MG63 (cell line): ENCODE measurements at places on chromosomes 1 and 21.

DNA sequence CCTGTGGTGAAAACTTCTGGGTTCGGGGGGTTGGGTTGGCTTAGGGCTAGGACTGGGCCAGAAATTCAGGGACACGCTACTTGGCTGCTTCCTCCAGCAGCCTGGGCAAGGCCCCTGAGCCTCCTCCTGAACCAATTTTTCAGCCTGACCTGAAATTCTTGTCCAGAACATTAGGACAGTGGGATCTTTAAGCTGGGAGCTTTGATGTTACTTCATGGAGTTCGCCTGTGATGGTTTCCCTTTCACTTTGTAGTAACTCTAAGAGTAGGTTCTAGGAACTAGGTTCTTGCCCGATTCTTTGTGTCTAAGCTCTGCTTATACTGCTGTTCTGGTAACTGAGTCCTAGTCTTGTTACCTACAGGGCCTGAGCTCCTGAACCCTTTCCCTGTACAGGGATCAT lies 75.3 kb downstream of the S1PR1 start:
- no peak for DNase-seq

DNA sequence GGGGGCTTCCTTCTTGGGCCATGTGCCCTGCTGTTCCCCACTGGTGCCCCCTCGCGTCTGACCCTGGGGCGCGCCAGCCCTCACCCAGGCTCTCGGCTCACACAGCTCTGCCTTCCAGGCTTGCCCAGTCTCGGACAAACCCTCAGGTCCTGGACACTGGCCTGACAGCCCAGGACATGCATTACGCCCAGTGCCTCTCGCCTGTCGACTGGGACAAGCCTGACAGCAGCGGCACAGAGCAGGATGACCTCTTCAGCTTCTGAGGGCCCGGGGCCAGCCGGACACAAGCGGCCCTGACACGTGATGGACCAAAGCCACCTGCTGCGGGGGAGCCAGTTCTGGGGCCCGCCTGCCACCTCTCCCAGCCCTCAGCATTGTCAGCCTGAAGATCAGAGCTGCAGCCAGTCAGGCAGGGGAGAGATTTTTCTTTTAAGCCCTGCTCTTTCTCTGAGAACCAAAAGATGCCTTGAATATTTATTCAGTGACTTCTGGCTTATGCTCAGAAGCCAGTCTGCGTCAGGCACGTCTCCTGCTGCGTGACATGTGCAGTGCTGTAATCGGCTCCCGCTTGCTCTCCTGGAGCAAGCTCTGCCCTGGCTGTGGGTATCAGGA lies 23.4 kb downstream of the LDLRAP1 start:
- DNase-seq: no peak

GRCh38 chr1:184031409-184032107 lies 6.0 kb downstream of the COLGALT2 start:
- no peak for DNase-seq

- DNase-seq: peak; percentile 9
Observed at GRCh38 chr1:68087184-68087583, 36.8 kb upstream of the DIRAS3 start.

- DNase-seq: no peak
Observed at GRCh38 chr1:153929981-153930948, 7.5 kb upstream of the GATAD2B start.

- no peak for DNase-seq
Observed at GRCh38 chr21:38504066-38504465, 5.8 kb upstream of the ERG start.

DNA sequence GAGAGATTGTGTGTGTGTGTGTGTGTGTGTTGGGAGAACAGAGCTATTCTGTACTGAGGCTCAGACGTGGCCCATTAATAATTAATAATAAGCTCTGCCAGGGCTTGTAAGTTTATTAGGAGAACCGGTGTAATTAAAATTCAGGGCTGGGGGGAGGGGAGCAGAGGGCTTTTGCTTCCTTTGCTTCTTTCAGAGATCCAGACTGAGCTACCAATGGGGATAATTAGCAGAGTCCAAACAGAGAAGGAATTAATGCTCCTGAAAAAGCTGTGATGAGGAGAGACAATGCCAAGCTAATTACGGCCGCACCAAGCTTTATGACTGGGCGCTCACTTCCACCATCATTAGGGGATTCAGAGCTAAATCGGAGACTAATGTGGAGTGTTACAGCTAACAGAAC lies 4.5 kb downstream of the SYT6 start:
- no peak for DNase-seq

DNA sequence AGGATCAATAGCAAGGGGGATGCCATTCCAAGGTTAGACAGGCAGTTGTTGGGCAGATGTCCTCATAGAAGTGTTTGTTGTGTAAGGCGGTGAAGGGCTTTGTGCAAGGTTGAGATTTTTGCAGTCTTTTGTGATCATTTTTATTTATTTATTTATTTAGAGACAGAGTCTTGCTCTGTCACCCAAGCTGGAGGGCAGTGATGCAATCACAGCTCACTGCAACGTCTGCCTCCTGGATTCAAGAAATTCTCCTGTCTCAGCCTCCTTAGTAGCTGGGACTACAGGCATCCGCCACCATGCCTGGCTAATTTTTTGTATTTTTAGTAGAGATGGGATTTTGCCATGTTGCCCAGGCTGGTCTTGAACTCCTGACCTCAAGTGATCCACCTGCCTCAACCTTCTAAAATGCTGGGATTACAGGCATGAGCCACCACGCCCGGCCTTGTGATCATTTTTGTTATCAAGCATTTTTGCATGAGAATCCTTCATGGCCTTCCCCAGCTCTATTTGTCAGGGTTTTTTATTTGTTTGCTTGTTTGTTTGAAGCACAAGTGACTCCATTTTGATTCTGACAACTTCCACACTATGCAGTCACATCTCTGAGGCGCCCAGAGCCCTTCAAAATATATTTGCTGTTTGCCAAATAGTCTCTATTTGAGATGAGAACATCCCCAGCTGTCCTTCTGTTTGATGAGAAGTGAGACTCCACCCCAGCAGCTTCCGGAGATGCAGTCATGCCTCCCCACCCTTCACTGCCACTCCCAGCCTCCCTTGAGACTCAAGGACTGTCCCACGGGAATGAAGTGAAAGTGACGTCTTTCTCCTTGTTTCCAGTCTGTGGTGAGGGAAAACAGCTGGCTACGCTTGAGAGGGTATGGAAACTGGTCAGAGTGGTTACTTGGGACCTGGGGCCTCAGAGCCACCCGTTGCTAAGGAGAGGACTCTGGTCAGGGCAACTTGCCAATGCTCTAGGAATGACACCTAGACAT lies 38.0 kb downstream of the TMEM50B start:
- DNase-seq: peak; percentile 17

DNA sequence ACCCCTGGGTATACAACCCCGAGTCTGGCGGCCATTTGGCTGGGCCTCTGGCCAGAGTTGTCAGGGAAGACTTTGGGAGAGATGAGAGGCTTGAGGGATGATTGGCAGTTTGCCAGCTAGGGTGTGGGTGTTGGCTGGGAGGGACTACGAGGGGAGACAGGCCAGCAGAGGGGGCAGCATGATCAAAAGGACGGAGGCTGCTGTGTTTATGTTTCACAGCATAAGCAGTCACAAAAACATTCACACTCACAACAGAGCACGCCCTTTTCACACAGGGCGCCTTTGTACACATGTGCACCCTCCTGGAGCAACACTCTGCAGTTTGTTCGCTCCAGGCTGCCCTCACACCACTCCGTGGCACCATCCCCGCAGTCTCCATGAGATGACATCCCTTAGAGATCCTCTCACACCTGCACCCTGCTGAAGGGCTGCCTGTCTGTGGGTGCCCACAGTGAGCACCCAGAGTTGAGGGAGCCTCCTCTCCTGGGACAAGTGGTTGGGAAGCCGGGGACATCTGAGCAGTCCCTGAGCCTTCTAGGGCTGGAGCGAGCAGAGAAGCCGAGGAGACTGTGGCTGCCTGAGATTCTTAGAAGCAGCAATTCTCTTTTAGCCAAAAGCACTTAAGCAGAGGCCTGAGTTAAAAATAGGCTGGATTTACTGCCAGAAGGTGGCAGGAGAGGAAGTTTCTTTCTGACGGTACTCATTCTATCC lies 15.4 kb downstream of the EFNA3 start:
- no peak for DNase-seq

GRCh38 chr21:25964015-25964414 lies 206.6 kb downstream of the APP start:
- DNase-seq: no peak

DNA sequence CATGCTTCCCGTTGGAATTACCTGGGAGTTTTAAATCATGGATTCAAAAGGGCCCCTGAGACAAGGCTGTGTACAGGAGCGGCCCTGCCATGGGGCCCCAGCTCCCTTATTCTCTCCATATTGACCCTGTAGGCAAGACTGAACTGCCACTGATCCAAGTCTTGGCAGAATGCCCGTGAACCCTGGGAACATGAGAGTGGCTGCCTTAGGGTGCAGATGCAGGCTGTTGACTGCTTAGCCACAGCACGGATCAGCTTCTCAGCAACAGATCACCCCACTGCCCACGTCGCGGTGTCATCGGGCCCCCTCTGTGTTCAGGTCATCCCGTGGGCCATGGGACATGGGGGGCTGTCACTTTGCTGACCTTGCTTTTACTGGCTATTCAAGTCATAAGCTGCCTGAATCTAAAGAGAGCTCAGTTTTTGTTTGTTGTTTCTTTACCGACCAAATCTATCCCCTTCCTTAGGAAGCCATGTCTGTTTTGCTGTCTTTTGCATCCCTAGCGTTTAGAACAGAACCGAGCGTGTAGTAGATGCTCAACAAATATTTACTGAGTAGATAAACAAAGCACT lies 83.4 kb downstream of the MATN1 start:
- no peak for DNase-seq

- DNase-seq: no peak
Observed at GRCh38 chr21:42733037-42733627, 79.7 kb downstream of the PDE9A start.

DNA sequence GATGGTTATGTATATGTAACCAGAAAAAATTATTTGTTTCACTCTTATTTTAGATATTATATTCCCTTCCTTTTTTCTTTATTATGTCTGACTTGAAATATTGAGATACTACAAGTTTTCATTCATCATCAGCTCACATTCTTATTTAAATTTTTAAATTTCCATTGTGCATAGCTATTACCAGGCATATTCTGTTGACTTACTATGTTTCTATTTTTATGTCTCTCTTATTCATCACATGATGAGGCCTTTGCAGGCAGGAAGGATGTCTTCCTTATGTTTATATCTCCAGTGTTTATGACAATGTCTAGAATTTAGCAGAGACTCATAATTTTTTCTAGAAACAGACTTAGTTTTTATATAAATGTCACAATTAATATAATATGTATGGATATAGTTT lies 221.9 kb upstream of the KCTD3 start:
- no peak for DNase-seq

DNA sequence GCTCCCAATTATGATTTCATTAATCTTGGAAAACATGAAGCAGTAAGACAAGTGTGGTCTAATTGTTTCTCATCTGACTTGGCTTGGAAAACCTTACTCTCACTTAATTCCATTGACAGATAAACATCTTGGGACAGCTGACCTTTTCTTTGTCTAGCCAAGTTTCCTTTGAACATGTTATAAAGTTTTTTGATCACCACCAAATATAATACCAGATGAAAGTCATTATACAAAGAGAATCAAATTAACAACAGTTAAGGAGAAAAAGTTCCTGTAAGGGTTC lies 50.2 kb downstream of the ALG14 start:
- DNase-seq: no peak
